ENCODE measurements at places on chromosomes 2 and 18.

DNA sequence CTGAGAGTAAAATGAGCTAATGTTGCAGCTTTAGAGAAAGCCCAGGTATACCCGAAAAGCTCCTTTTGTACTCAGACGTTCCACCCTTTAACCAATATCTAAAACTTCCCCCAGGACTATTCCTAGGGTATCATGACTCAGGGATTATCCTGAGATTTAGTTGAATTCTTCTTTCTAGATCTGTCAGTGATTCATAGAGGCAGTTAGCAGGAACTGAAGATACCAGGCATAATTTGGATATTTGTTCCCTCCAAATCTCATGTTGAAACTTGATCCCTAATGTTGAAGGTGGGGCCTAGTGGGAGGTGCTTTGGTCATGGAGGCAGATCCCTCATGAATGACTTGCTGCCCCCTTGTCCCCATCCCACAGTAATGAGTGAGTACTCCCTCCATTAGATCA is 161.2 kb upstream of the LRP1B start:
- no peak for DNase-seq

GRCh38 chr2:134671513-134671912 is 47.3 kb downstream of the TMEM163 start:
- DNase-seq = no peak

GRCh38 chr2:84999553-84999955 is 28.6 kb downstream of the KCMF1 start:
- DNase-seq = no peak

GRCh38 chr18:48308027-48308635 is 101.1 kb downstream of the ZBTB7C start:
- DNase-seq = no peak

GRCh38 chr2:7612969-7613368 is 695.8 kb downstream of the RNF144A start:
- no peak for DNase-seq

DNA sequence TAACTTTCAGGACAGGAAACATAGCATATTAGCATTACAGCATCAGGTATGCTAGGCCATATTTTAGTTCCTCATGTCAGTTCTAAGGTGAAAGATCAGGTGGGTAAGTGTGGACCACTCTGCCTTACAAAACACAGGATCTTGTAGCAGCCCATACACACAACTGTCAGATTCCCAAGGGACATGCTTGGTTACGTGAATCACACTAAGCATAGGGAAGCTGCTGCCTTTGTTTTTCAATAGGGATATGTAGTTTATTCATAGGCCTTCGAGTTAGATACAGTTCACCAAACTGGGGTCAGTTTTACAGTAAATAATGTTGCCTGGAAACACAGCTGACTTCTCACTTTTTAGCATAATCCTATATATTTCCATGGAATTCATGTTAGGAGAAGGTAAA is 116.1 kb upstream of the OTX1 start:
- DNase-seq = no peak
